CD4-positive, alpha-beta T cell treated with Interleukin-4 for 4 hours (primary cell): ENCODE measurements at places on chromosomes 13 and 19.

DNA sequence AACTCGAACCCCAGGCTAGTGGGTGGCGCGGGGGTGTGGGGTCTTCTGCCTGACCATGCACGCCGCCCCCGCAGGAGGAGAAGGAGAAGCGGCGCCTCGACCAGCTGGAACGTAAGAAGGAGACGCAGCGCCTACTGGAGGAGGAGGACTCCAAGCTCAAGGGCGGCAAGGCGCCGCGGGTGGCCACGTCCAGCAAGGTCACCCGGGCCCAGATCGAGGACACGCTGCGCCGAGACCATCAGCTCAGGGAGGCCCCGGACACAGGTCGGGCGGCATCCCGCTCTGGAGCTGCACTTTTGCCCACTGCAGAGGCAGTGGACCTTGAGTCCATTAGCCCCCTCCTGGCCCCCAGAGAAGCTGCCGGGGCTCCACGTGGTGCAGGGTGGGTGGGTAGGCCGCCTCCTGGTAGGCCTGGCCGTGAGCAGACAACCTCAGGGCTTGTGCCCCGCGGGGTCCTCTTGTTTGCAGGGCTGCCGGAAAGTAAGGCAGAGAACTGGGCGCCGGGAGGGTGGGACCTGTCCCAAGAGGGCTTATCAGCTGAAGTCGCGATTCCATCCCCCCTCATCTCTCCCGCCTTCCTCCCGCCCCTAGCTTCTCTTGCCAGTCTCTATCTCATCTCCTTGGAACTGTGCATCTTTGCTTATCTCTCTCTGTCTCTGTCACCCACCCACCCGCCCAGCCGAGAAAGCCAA is 9.9 kb downstream of the CCDC124 start:
- no peak for DNase-seq

DNA sequence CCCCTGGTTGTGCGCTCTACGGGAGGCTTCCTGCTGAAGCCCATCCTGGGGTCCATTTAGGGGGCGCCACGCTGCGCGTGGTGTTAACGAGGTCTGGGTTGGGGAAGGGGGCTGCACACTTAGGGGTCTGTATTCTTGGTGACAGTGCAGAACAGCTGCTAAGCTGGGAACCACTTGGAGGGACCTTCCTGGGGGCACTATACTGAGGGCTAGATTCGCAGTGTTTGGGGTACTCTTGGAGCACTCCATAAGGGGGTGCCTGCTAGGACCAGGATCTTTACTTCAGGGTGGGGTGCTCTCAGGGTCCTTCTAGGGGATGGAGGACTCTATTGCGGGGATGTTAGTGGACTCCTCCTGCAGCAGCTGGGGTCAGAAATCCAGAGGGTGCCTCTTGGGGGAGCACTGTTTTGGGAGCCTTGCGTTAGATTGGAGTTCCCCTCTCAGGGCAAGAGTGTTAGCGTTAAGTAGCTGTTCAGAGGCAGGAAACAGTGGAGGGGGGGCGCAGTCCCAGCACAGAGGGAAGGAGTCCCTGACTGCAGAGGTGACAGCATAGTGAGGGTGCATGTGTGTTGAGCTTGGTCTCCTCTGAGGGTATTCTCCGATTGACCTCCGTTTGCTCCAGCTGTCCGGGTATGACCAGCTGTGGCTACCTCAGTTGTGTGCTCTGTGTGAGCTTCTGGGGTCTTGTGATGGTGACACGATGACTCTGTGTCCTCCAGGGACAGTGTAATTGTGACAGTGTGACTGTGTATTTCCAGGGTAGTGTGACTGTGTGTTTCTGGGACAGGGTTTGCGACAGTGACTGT is 1.1 kb downstream of the PDE4A start:
- no peak for DNase-seq

DNA sequence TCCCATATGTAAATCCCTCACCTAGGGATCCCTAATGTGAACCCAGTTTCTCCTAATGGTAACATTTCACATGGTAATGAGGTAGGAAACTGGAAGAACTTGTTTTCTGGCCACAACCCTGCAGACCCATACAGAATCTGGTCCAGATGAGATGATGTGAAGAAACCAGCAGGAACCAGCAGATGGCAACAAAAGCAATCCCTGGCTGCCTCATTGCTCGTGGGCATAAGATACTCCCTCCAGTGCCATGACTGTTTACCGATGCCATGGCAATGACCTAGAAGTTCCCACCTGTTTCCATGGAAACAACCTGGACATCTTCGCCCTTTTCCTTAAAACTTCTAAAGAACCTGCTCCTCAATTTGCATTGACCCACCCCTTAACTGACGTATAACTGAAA is 1.4 kb upstream of the CD209 start:
- no peak for DNase-seq

- DNase-seq = no peak
These were observed 2.3 kb upstream of the LGALS7B start for GRCh38 chr19:38786572-38787265.

GRCh38 chr13:32707471-32707870 is 121.2 kb downstream of the PDS5B start:
- DNase-seq = no peak

DNA sequence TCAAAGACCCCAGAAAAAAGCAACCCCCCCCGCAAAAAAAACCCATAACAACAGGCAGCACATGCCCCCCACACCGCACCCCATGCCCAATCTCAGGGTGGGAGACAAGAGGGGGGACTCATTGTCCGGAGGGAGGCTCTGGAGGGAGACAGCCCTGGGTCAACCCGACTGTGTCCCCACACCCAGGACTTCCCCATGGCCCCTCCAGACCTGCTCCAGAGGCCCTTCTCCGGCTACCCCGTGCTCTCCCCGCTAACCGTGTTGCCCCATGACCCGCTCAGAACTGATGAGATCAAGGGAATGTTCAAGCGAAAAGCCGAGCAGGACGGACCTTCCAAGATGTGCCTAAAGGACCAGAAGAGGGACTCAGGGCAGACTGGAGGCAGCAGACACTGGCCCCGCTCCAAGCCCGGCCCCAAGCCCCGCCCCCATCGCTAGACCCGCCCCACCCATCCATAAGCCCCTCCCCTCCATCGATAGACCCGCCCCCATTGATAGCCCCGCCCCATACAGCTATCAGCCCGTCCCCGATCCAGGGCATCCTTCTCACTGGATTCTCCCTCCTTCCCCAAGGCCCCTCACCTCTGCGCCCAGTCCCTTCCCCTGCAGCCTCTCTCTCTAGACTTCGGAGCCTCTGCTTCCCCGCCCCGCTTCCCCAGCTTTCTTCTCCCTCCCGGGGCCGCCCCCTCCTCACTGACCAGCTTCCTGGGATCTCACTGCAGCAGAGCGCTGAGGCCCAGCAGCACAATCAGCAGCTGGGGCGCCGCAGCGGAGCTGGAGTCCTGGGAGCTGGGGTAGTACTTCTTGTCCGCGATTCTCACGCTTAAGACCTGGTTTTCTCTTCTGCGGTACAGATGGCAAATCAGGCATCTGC is 2.2 kb downstream of the BST2 start:
- DNase-seq = no peak

DNA sequence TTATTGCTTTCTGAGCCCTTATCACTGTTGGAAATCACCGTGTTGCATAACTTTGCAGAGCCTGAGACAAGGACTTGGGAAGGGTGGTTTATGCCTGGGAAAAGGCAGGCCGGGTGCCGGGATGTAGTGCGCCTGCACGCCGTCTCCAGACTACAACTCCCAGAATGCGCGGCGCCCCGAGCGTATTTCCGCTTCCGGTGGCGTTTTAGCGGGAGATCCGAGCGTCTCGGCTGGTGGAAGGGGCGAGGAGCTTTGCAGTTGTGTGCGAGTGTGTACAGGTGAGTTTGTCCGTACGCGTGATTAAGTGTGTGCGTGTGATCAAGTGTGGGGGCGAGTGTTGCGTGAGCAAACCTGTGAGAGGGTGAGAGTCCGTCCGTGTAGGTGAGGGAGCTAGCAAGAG is 75.4 kb downstream of the PEG3 start:
- DNase-seq = no peak

DNA sequence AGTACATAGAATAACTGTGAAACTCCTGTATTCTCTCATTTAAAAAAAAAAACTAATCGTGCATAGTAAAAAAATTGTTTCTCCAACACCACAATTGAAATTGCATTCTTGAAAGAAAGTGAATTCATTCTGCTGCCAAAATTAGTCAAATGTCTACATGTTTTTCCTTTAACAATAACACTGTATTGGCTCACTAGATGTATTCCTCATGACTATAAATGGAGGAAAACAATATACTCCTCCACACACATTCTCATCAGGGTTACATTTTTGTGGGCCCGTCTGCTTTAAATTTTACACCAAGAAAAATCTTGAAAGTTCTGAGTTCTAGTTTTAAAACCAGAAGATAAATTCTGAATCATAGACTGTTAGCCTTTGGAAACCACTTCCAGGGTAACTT is 233.6 kb downstream of the KLF12 start:
- no peak for DNase-seq

GRCh38 chr13:94170145-94170571 is 309.3 kb downstream of the DCT start:
- no peak for DNase-seq

- DNase-seq = no peak
These were observed 1004.1 kb upstream of the PCDH9 start for GRCh38 chr13:68234274-68234673.

GRCh38 chr19:49437231-49437630 is 4.1 kb downstream of the SLC17A7 start:
- DNase-seq = no peak

DNA sequence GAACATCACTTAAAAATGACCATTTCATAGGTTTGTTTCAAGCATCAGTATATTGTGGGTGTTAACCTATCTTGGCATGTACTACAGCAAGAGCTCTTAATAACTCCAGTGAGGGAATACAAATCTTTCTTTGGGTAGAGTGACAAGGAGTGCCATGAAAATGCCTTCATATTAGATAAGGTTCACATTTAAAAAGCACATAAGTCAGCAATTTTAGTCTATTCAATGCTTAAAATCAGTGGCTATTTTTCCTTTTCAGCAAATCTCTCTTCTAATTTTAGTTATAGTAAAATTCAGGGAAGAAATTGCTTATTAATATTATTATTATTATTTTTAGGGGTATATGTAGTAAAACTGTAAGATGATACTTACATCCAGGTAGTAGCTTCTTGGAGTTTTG is 291.1 kb downstream of the GPC6 start:
- DNase-seq = no peak

DNA sequence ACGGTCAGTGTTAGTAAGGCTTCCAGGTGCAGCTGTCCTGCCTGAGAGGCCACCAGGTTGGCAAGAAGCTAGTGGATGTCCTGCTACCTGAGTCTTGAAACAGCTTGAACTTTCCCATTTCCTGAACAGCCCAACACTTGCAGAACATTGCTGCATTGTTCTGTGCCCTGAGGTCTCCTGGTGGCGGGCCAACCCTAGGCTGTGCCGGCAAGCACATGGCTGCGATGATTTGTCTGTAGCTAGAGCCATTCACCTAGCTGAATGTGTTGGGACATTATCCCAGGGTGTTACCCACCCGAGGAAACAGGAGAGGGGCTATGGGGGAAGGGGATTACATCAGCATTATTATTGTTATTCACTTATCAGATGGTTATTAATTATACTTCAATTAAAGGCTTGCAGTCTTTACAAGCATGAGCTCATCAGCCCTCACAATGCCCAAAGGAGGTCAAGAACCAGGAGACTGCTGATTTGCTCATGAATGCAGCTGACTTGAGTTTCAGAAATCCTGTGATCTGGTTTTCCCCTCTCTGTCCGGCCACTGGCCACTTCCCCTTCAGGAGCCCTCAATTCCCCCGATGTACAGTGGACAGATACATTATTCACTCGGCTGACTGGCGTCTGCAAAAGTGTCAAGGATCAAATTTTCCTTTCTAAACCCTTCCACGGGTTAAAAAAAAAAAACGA is 187.6 kb upstream of the TSC22D1 start:
- DNase-seq = no peak

DNA sequence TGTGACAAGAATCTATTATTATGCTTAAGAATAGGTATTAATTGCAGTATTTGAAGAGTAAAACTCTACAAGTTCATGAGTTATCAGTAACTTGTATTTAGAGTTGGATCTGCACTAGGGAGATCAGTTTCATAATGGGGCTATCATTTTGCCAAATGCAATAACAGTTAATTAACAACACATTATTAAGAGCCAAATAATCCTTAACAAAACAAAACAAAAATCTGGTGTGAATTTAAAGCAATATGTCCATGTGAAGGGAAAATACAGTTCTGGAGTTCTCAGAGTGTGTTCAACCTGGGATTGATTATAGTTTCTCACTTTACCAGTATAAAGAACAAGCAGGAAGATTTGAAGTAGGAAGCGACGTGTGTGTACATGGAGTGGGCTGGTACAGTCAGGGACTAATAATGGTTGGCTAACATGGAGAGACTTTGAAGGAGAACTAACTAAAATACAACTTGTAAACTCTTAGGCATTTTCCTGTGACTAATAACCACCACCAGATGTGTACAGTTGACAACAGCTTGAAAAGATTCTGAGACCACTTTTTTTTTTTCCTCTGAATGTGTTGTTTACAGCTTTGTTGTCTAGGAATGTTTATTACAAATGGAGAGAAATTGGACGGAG is 58.5 kb downstream of the POSTN start:
- DNase-seq = no peak

DNA sequence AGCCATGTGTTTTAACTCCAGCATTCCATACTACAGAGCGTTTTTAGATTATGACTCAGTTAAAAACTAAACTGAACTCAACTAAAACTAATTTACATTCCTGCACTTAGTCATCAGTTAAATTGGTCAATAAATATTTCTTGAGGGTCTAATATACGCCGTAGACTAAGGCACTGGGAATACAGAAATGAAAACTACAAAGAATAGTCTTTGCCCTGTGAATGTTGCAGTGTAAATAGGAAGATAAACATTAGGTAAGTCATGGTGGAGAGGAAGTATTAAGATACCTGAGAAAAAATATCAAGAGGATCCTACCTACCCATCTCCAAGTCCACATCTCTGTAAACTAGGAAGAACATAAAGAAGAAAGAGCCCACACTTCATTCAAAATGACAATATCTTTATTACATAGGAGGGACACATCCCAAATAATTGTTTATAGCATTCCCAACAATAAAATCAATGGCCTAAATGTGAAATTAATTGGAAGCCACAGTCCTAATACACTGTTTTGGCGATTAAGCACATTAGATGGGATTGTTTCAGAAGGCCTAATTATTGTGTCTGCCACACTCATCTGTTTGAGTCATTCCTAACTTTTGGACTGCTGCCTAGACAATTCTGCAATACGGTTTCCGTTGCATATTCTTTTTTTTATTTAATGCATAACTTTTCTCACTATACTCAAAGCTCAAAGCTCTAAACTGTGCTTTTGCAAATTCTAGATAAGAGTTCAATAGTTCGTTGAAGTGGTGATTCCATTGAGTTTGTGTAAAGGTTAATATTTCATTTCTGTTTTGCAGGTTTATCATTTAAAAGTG is 52.9 kb downstream of the MBNL2 start:
- DNase-seq = no peak

GRCh38 chr13:75804054-75804453 is 167.9 kb downstream of the LMO7 start:
- DNase-seq = no peak

GRCh38 chr19:39411081-39411831 is 1.2 kb upstream of the PLEKHG2 start:
- DNase-seq = no peak
